ENCODE measurements at places on chromosomes 5 and 9. TPM values are rescaled to one million over a fixed set of nuclear protein-coding genes. Genes with fewer than 3 reads are reported as not detected.

PCDHB15 gene
- total RNA-seq, result 3.6 TPM

- no peak for DNase-seq
Measured at GRCh38 chr9:126368020-126368419, 41.4 kb downstream of the MVB12B start.

DNA sequence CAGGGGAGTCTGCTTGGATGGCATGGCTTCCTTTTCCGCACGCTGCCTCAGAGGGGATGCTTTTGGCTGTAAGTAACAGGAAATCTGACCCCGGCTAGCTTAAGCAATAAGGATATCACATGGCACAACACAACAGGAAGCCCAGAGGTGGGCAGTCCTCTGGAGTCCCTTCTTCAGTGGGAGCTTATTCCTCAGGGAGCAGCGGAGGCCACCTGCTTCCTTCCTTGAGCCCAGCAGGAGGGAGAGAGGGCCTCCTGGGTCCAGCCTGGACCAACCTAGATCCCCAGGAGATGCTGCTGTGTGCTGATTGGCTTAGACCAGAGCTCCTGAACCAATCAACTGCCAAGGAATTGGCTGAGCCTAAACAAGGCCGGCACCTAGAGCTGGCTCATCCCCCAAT lies 66.3 kb downstream of the C9orf50 start:
- no peak for DNase-seq

TOR1A gene
- total RNA-seq, result 35.9 TPM

DNA sequence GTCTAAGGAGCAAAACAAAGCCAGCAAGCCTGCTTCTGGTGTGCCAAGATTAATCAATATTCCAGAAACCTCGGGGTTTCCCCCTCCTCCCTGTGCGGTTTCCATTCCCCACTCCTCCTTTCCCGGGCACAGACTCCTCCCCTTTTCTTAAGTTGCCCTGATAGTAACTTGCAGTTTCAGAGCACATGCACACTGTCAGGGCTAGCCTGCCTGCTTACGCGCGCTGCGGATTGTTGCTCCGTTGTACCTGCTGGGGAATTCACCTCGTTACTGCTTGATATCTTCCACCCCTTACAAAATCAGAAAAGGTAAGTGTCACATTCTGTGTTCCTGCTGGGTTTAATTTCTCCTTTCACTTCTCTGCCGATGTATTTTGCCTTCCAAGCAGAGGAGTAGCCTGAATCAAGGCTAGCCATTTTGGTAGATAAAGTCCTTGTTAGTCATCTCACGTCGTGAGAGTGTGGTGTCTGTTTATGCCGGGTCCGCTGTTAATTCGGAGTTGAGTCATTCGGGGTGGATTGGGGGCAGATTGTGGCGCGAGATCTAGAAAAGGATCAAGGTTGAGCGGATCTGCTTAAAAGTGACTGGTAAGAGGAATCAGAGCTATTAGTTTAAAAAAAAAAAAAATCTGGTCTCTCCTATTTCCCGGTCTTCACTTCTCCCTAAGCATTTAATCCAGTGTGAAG lies at the start of gene SLC1A3:
Gene SLC1A3 (plus strand): TSS at position 179 of the 686 bp plus-strand sequence. CDS start 1,818 bp downstream, outside the sequence.
- peak; percentile 47 for DNase-seq

MRPL22 gene
- total RNA-seq, result 26.2 TPM

CKS2 gene
- total RNA-seq, result 10.6 TPM

DNA sequence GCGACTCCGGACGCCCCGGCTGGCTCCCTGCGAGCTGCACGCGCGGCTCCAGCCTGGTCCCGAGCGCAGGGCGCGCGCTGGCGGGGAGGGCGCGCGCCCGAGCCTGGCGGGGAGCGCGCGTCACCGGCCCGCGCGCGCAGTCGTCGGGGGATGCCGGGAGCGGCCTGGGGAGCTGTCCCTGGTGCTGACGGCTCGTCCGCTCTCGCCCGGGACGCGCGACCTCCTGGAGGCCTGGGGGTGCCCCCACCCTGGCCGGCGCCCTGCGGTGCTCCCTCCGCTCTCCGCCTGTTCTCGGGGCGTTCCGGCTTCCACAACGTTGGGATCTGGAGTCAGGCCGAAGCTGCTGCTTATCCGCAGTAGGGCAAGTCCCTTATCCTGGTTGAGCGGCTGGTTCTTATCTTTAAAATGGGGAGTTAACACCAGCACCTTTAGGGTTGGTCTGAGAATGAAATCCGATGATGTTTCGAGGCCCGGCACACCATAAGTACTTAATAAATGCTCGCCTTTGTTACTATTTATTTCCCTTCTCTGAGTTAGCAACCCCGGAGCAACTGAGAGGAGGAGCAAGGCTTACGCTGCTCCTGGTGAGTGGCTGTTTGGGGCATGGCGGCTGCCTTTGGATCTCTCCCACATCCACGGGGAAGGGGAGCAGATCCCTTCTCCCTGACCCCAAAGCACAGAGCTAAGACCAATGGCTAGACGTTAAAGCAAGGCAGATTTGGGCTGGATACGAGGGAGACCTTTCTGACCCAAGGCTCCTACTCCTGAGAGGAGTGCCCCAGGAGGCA lies at the start of gene FAM163B:
Gene FAM163B (minus strand): TSS at position 79 of the 788 bp plus-strand sequence. CDS start 29,166 bp downstream, outside the sequence.
- DNase-seq, result peak; percentile 36

SMIM33 gene
- 0.17 TPM for total RNA-seq
